ENCODE measurements at places on chromosomes 11 and 22. TPM values are rescaled to one million over a fixed set of nuclear protein-coding genes. Genes with fewer than 3 reads are reported as not detected.
A peak's percentile ranks its signal among the peaks of the same experiment; 100 is the strongest.

Gene SMTNL1
- total RNA-seq, result not detected

Gene VSIG10L2
- not detected for total RNA-seq

Gene RAG1
- total RNA-seq, result 1.00 TPM

Gene SERHL2
- 1.0 TPM for total RNA-seq

Gene APBB1
- 64.2 TPM for total RNA-seq

Gene SLC17A6
- not detected for total RNA-seq

Gene NECTIN1
- 44.8 TPM for total RNA-seq

Gene SLC25A18
- total RNA-seq, result 2.3 TPM

Gene WNT7B
- 4.3 TPM for total RNA-seq

Gene ARHGAP8
- total RNA-seq, result 105 TPM

Gene CTTN
- total RNA-seq, result 239 TPM

Gene APOL4
- total RNA-seq, result not detected

Gene KRTAP5-9
- total RNA-seq, result 0.26 TPM

GRCh38 chr11:57405271-57405860 is 14.9 kb upstream of the PRG2 start:
- no peak for DNase-seq

GRCh38 chr22:21672107-21672629 is 6.4 kb downstream of the PPIL2 start:
- DNase-seq, result no peak

DNA sequence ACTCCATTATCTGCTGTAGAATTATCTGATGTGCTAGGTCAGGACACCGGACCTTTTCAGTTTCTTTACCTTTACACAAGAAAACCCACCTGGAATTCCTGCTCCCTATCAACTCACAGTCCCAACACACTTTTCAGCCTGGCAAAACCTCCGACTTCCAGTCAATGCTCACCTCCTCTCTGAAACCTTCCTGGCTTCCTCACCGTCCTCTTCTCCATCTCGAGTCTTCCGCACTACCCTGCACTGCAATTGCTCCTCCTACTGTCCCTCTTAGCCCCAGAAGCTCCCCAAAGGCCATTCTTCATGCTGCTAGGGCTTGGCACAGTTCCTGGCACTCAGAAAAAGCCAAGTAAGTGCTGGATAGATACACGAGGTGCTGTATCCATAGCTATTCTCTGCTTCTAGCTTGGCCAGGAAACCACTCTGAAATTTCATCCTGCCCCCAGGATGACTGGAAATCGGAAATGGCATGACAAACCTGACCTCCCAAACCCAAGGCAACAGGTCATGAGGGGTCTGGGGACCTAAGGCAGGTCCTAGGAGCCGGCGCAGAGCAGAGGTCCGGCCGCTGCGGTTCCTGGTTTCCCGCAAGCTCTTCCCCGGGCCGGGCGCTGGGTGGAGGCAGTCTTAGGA is 702 bp downstream of the SYN3 start:
- no peak for DNase-seq

GRCh38 chr11:116918925-116919655 is 81.7 kb upstream of the APOA1 start:
- DNase-seq, result no peak

DNA sequence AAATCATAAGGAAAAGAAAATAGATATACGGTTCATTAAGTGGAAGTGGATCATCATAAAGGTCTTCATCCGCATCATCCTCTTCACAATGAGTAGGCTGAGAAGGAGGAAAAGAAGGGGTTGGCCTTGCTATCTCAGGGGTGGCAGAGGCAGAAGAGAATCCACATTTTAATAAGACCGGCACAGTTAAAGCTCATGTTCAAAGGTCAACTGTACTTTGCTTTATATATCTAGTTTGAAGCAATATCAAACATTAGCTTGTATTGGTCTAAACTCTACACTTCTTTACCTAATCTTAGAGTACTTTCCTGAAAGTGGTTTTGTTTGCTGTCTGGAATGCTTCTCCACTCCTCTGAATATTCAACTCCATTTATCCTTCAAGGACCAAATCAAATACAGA is 5.7 kb upstream of the PPFIBP2 start:
- DNase-seq, result no peak

- DNase-seq, result no peak
These were observed 240.1 kb downstream of the ST3GAL4 start for GRCh38 chr11:126595560-126595959.

GRCh38 chr11:17601676-17602075 is 54.6 kb downstream of the OTOG start:
- DNase-seq, result no peak

GRCh38 chr22:33116841-33117547 is 58.8 kb upstream of the SYN3 start:
- DNase-seq, result no peak

GRCh38 chr11:19290356-19290755 is 49.6 kb upstream of the E2F8 start:
- no peak for DNase-seq

DNA sequence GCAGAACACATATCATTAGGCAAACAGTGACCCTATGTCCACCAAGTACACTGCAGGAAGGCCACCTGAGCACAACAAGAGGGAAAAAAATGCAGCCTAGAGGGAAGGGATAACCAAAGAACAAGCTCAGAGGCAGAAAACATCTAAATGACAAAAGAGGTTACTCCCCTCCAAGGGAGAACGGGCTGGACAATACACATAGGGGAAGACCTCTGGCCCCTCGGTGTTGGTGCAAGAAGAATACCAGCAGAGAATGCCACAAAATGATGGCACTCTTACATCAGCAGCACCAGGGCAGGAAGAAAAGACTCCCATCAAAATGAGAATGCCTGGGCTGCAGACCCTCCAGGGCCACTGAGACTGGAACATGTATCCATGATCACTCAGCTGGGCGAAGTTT is 66.6 kb upstream of the OPCML start:
- no peak for DNase-seq

- DNase-seq, result no peak
These were observed 104.7 kb upstream of the PITPNB start for GRCh38 chr22:28023774-28024173.

DNA sequence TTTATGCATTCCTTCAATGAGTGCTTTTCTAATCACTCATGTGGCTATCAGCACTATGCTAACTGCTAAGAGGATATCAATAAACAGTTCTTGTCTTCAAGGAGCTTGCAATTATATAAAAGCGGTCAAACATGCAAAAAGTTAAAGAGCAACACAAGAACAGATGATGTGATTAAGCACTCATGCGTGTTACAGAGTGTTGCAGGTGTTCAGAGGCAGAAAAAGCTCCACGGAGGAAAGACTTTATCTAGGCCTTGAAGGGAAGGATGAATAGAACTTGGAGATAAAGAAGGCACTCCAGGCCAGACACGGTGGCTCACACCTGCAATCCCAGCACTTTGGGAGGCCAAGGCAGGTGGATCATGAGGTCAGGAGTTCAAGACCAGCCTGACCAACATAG is 13.6 kb downstream of the CD3E start:
- no peak for DNase-seq

DNA sequence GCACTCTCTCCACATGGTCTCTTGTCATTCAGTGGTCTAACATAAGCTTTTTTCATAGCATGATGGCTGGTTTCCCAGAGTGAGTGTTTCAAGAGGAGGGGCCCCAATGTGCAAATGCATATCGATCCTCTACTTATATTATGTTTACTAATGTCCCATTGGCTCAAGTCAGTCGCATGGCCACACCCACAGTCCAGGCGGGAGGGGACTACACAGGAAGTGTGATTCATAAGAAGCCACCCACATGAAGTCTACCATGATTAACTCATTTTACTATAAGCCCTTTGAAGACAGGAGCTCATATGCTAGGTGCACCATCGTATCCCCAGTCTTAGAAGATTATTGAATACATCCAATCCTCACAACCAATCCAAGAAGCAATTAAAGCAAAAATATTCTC is 89.5 kb upstream of the ISX start:
- DNase-seq, result no peak

DNA sequence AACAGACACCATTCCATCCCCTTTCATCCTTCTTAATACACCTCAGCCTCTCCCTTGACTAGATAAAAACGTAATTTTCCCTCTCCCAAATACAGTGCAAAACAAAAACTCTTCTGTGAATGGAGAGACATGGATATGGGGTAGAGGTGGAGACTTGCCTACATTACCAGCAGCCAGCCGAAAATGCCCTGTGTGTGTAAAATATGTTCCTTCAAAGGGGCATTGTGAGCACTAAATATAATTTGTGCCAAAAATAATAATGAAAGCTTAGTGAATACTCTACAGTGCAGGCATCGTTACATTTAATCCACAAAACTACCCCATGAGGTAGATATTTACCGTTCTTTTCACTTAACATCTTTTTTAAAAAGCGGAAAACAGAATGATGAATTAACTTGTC is 1.0 kb upstream of the TRIM44 start:
- no peak for DNase-seq

- no peak for DNase-seq
These were observed 687 bp downstream of the ZNF202 start for GRCh38 chr11:123740787-123741158.

GRCh38 chr11:128095466-128095981 is 491.8 kb downstream of the ETS1 start:
- DNase-seq, result no peak

GRCh38 chr22:24325105-24325757 is 54.6 kb downstream of the SPECC1L start:
- DNase-seq, result no peak

GRCh38 chr22:21952586-21953571 is at the start of gene PPM1F:
PPM1F (minus strand) TSS chr22:21952848; CDS start chr22:21946048, 6,800 bp downstream.
- peak; percentile 91 for DNase-seq

DNA sequence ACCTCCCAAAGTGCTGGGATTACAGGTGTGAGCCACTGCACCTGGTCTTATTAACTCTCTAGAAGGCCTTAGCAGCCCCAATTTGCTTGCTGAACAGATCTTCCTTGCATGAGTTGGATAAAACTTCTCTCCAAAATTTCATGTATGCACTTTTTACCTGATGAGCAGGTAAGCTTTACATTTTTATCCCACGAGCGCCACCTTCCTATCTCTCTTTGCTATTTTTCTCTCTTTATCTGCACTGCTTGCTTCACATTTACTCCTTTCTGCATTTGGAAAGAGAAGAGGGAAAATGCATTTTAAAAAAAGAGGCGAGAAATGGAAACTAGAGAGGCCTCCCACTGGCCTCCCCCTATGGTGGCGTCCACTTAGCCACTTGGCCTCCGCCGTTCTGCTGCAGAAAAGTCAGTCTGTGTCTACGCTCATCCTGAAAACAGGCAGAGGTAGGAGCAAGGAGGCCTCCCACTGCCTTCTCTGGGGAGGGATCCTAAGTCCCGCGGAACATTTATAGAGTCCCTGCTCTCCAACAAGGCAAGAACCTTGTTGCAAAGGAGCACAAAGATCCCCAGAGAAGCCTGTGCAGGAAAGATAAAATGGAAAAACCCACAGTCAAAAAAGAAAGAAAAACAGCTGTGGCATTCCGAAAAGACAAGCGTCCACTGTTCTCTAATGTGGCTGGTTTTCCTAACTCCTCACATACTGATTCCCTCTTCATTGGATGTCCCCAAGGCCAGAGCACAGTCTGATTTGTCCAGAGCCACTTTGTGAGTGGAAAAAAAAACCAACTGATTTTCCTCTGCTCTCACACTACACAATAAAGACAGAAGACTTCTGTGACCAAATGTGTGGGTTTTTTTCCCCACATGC is 62.2 kb upstream of the INCENP start:
- no peak for DNase-seq

DNA sequence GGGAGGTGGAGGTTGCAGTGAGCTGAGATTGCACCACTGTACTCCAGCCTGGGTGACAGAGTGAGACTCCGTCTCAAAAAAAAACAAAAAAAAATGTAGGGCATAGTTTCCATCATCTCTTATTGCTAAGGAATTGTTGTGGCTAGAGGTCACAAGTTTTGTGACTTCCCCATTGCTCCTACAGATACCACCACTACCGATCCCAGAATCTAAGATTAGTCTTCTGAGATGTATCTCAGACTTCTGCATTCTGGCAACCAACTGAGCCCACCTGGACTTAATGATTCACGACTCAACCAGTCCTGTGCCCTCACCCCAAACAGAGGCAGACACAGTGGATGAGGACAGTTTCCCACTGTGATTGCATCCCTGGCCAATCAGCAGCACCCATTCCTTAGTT is 148.9 kb downstream of the NECTIN1 start:
- DNase-seq, result no peak

GRCh38 chr11:47583844-47584243 is 2.6 kb upstream of the FAM180B start:
- no peak for DNase-seq

GRCh38 chr11:31926106-31926505 is 115.0 kb upstream of the PAX6 start:
- DNase-seq, result no peak

DNA sequence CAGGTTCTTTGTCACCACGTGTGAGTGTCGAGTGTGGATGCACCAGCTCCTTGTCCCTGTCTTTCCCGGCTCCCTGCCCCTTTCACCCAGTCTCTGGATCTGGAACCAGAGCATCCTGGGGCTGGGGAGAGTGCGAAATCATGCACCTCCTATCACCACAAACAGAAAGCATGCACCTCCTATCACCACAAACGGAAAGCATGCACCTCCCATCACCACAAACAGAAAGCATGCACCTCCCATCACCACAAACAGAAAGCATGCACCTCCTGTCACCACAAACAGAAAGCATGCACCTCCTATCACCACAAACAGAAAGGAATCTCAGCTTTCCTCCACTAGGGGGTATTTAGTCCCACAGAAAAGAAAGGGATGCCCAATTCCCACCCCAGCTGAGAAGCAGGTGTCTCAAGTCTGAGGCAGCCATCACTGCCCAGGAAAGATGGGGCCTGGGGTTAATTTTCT is 5.9 kb upstream of the GLB1L3 start:
- no peak for DNase-seq

DNA sequence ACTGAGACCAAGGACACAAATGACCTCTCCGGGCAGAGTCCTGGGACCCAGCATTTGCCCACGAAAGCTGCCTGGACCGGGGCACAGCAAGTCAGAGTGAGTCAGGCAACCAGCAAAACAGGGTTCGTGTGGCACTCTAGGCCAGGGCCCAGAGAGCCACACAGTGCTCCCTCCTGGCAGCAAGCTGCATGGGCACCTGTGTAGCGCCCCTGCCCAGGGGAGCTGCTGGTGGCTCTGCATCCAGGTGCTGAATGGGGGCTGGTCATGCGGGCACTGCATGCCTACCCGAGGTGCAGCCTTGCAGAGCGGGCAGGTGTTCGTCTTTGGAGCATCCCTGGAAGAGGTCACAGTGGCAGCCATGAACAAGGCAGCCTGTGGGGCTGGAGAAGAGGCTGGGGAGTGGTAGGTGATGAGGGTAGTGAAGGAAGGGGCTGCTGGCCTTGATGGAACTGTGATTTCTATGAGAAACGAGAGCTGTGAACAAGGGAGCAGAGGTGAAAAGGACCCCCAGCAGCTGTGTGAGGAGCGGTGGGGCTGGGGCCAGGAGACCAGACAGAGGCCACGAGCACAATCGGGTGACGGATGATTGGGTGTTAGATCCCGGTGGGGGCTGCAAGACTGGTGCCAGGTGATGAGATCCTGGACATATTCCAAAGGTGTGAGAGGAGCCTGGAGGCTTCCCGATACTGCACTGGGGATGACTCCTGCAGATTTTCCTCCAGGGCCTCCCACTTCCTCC is 63.3 kb downstream of the DGCR2 start:
- DNase-seq, result no peak

GRCh38 chr11:81000334-81000733 is 1559.5 kb upstream of the TENM4 start:
- DNase-seq, result no peak
